Panc1 (cell line): ENCODE measurements at places on chromosomes 7 and 10. TPM values are rescaled to one million over a fixed set of nuclear protein-coding genes. Genes with fewer than 3 reads are reported as not detected.

DNA sequence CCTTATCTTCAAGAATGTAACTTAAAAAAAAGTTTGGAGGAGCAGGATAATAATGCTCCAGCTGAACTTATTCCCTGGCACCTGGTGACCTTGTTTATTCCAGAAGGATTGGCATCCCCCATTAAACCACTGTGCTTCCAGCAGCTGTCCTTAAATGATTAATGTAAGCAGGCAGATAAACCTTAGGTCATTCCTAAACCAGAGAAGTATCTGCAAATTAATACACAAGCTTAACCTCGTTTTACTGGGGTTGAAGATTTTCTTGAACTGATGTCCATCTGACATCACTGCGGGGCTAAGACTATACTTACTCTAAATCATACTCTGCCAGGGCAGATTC, 116.1 kb upstream of the PALS2 start:
- H3K27ac ChIP-seq, result no peak overlapping the region
- no peaks in the 10 kb centered on the region for H3K36me3 ChIP-seq
- no peak for DNase-seq
- peaks cover 9% of the 10 kb centered on the region for H3K27me3 ChIP-seq

GRCh38 chr10:49429458-49429857, 33.6 kb upstream of the DRGX start:
- H3K36me3 ChIP-seq, result no peaks in the 10 kb centered on the region
- DNase-seq, result no peak
- no peak overlapping the region for H3K27ac ChIP-seq

Gene AGMO
- total RNA-seq, result not detected

Gene NAT16
- 0.15 TPM for total RNA-seq

Gene TSPAN12
- total RNA-seq, result 1.4 TPM
